Activated naive CD8-positive, alpha-beta T cell treated with anti-CD3 and anti-CD28 coated beads for 36 hours (primary cell): ENCODE measurements at places on chromosomes 3 and 15.
A peak's percentile ranks its signal among the peaks of the same experiment; 100 is the strongest.

- peak; percentile 62 for DNase-seq
Measured at GRCh38 chr3:101849714-101850245, 466 bp downstream of the NFKBIZ start.

DNA sequence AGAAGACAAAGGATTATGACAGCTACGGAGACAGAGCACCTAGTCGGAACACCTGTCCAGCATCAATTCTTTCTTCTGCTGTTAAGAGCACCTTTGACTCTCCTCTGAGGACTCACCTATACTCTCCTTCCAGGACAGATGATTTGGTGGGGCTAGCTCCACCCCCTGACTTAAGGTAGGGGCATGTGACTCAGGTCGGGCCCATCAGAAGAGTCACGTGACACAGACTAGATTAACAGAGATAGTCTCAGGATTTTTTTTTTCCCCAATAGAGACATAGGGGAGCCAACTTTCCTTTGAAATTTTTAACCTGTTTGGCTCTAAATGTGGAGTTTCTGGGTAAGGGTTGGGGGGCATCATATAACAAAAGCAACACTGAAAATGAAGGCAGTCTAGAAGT, 11.4 kb upstream of the WNT5A start:
- DNase-seq = no peak

DNA sequence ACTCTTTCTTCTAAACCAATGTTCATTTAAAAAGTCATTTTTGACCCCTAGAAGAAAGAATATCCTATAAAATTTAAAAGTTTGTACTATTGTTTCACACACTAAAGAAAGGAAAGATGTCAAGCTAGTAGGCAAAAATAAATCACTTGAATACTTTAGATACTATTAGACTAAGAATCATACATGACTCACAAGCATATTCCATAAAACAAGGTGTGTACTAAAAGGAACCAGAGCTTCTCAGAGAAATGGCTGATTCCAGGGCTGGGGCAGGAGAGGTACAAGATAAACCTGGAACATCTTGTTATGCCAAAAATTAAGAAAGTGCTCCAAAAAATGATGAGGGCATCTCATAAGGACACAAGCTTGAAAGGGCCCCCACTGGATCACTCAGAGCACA, 8.7 kb downstream of the DLG1 start:
- no peak for DNase-seq

GRCh38 chr15:101637919-101638318, 14.3 kb downstream of the TM2D3 start:
- no peak for DNase-seq

DNA sequence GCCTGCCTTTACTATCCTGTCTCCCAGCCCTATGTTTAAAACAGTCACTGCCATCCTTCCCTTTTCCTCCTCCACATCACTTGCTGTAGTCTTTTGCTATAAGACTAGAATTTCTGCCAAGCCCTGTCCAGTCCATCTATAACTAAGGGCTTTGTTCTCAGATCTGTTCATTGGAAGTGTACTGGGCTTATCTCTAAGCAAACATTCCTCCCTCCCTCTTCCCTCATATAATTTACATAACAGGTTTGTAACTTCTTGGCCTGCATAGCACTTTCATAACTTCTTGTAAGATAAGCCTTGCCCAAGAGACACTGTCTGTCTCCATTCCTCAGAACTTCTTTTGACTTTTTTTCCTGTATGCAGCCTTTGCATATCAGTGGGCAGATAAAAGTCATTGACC, 16.7 kb downstream of the TPRG1 start:
- DNase-seq = no peak

DNA sequence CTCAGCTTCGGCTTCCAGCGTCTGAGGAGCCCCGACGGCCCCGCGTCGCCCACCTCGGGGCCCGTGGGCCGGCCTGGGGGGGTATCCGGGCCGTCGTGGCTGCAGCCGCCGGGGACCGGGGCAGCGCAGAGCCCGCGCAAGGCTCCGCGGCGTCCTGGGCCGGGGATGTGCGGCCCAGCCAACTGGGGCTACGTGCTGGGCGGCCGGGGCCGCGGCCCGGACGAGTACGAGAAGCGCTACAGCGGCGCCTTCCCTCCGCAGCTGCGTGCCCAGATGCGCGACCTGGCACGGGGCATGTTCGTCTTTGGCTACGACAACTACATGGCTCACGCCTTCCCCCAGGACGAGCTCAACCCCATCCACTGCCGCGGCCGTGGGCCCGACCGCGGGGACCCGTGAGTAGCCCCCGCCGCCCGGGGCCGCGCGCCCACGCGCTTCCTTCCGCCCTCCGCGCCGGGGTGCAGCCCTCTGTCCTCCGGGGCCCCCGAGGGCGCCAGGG, 462 bp downstream of the EDEM1 start:
- peak; percentile 70 for DNase-seq

- no peak for DNase-seq
Measured at GRCh38 chr15:90701048-90701447, 16.1 kb upstream of the BLM start.

- no peak for DNase-seq
Measured at GRCh38 chr15:82798104-82798503, 7.8 kb downstream of the FSD2 start.

- no peak for DNase-seq
Measured at GRCh38 chr3:185796431-185797107, 28.3 kb downstream of the IGF2BP2 start.

GRCh38 chr3:169822983-169823382, 10.3 kb upstream of the LRRC34 start:
- no peak for DNase-seq

- no peak for DNase-seq
Measured at GRCh38 chr3:60979461-60980341, 271.6 kb downstream of the FHIT start.

DNA sequence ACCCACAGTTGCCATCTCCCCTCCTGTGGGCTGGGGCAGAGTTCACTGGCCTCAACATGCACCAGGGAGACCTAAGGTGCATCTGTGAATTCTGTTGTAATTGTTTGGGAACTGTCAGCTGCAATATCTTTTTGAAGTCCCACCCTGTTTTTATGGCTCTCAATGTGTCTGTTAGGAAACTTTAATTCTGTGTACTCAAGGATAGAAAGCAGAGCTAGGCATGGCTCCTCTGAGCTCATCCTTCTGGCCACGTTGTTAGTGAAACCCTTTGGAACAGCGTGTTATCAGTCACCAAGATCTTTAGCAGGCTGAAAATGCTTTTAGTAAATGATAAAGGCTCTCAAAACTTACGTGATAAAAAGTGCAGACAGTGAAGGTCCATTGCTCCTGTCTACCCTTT, 33.6 kb upstream of the MTMR10 start:
- DNase-seq = no peak

DNA sequence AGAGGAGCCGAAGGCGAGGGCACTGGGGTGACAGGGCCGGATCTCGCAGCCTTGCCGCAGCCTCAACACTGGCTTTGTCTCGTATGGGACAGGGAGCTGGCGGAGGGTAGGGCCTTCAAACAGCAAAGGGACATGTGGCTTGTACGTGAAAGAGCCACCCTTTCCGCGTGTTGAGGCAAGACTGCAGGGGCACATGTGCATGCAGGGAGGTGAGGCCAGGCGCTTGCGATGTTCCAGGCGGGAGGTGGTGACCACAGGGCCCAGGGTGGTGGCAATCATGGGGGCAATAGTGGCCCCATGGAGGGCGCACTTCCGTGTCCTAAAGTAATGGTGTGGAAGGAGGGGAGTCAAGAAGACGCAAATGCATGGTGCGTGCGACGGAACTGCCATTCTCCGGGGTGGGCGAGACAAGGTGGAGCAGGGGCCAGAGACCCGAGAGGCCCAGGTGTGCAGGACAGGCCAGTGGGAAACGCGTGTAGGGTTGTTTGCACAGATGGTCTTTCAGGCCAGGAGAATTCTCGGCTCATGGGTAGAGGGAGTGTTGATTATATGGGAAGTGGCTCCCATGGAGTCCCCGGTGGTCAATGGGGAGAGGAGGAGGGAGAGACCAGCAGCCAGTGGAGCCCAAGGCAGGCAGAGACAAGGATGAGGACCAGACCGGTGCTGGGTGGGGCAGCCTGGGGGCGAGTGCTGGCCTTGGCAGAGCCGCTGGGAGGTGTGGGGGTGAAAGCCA, 45.8 kb upstream of the PCSK6 start:
- DNase-seq = no peak

GRCh38 chr15:39388118-39388517, 192.8 kb upstream of the THBS1 start:
- DNase-seq = no peak

GRCh38 chr3:136277115-136277514, 27.0 kb downstream of the PCCB start:
- no peak for DNase-seq

DNA sequence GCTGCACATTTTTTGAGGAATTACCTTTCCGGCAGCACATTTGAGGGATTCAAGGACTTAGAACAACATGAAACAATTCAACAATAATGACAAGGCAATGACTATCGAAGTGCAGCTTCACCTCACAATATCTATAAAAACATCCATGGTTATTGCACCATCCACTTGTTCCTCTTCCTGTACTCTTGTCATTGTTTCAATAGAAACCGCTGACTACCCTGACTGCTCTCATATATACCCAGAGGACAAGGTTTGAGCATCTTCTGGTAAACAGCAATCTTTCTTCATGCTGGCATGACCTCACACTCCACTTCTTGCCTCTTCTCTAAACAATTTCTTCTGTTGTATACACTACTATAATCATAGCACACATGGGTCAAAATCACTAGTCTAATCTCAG, 864.9 kb downstream of the FHIT start:
- DNase-seq = no peak

DNA sequence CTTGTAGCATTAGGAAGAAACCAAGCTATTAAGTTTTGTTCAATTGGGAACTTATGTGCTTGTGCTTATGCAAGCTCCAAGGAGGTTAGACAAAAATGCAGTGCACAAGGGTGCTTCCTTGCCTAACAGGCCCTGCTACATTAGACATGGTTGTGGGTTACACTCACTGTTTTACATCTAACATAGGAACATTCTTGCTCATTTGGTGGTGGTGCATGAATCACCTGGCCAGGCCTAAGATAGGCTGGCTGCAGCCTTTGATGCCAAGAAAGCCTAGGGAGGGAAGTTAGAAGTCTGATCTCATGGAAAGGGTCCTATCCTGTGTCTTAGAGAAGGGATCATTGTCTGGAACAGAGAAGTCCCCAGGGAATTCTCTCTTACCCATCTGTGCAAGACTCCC, 43.5 kb downstream of the CA12 start:
- no peak for DNase-seq

GRCh38 chr3:37945156-37945806, 45.3 kb upstream of the VILL start:
- no peak for DNase-seq

DNA sequence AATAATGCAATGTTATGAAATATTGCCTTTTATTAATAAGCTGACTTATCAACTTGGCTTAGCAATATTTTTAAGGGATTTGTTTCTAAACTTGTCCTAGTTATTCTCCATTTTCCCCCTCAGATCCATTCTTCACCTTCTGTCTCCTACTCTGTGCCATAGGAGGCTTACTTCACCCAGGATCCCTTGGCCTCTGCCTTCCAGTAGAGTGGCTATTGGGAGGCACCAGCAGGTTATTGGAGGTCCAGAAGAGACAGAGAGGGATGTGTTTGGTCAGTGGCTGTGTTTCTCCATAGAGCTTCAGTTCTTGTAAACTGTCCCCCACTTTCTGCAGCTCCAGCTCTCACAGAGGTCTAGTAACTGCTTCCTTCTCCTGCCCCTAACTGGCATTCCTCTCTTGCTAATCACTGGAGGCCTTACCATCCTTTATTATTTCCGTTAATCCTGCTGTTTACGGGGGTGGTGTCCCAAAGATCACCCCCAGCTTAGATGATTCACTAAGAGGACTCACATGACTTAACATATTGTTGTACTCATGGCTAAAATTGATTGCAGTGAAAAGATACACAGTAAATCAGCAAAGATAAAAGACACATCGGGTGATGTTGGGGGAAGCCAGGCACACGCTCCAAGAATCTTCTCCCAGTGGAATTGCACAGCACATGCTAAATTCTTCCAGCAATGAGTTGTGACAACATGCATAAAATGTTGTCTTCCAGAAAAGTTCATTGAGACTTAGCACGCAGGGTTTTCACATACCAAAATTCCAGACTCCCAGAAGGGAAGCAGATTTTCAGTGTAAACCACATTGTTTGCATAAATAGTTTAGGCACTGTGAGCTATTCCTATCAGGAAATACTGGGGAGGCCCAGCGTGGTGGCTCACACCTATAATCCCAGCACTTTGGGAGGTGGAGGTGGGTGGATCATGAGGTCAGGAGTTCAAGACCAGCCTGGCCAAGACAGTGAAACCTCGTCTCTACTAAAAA, 67.5 kb downstream of the RPL22L1 start:
- DNase-seq = no peak

GRCh38 chr3:133463347-133463860, 63.5 kb downstream of the BFSP2 start:
- DNase-seq = no peak
